ENCODE measurements at places on chromosomes 7 and 10. TPM values are rescaled to one million over a fixed set of nuclear protein-coding genes. Genes with fewer than 3 reads are reported as not detected.

Gene ARHGEF35
- total RNA-seq: 2.5 TPM

Gene STEAP2
- total RNA-seq: 2.6 TPM

Gene JCAD
- total RNA-seq: 1.2 TPM

Gene LEP
- not detected for total RNA-seq

Gene BTBD16
- total RNA-seq: not detected

Gene XPNPEP1
- 97.7 TPM for total RNA-seq

Gene DOCK1
- total RNA-seq: 24.5 TPM

Gene NCF1
- total RNA-seq: not detected

Gene KIAA1217
- 3.5 TPM for total RNA-seq

Gene MYH16
- total RNA-seq: not detected

Gene ABHD11
- 33.4 TPM for total RNA-seq

Gene CUBN
- total RNA-seq: 0.35 TPM

Gene PRLHR
- total RNA-seq: not detected

Gene TEX47
- total RNA-seq: not detected

Gene NPY4R
- total RNA-seq: not detected

Gene BICC1
- 13.5 TPM for total RNA-seq

Gene OR6V1
- not detected for total RNA-seq

Gene MYL10
- total RNA-seq: not detected

Gene MPP7
- total RNA-seq: under 0.01 TPM

Gene SLIT1
- total RNA-seq: not detected

Gene JAKMIP3
- total RNA-seq: 0.35 TPM

Gene CPA2
- not detected for total RNA-seq

Gene TAS2R60
- total RNA-seq: not detected

Gene HIF1AN
- total RNA-seq: 11.7 TPM

Gene TLX1
- total RNA-seq: not detected

Gene TMEM236
- total RNA-seq: not detected

Gene TRIM4
- total RNA-seq: 28.9 TPM

Gene SUGCT
- 5.0 TPM for total RNA-seq

Gene CYREN
- total RNA-seq: 19.3 TPM

Gene LAMB1
- total RNA-seq: 154 TPM

Gene HHEX
- total RNA-seq: 3.9 TPM

Gene ZNF248
- 3.2 TPM for total RNA-seq

Gene PTF1A
- not detected for total RNA-seq

Gene CHST3
- 21.8 TPM for total RNA-seq

Gene ASZ1
- total RNA-seq: not detected

Gene ZNF138
- 3.5 TPM for total RNA-seq

Gene PLAC9
- total RNA-seq: not detected

Gene EPHA1
- not detected for total RNA-seq

Gene SSC4D
- 1.8 TPM for total RNA-seq

Gene RASA4B
- 3.2 TPM for total RNA-seq

Gene SLC35G1
- total RNA-seq: 3.7 TPM

Gene CCL26
- not detected for total RNA-seq

Gene CPN1
- total RNA-seq: not detected

Gene OGDHL
- 0.18 TPM for total RNA-seq

Gene ADCYAP1R1
- total RNA-seq: not detected

Gene EIF4H
- total RNA-seq: 445 TPM

Gene ADIRF
- total RNA-seq: 35.6 TPM

All from myometrial cell (primary cell).